ENCODE measurements at places on chromosomes 1 and 21. TPM values are rescaled to one million over a fixed set of nuclear protein-coding genes. Genes with fewer than 3 reads are reported as not detected.

The RGS4 gene
- not detected for total RNA-seq

The KNCN gene
- total RNA-seq: not detected

The CD160 gene
- not detected for total RNA-seq

The CR1 gene
- 0.69 TPM for total RNA-seq

The PRXL2B gene
- 5.7 TPM for total RNA-seq

The SH3BGRL3 gene
- total RNA-seq: 32.4 TPM

The TRIM58 gene
- total RNA-seq: 0.27 TPM

The CFAP141 gene
- not detected for total RNA-seq

The SMCP gene
- not detected for total RNA-seq

All from heart left ventricle (tissue), 16 donors.